Bronchial epithelial cell (primary cell): ENCODE measurements at places on chromosomes 12 and 14. TPM values are rescaled to one million over a fixed set of nuclear protein-coding genes. Genes with fewer than 3 reads are reported as not detected.

GRCh38 chr14:73027984-73028383, 1.1 kb upstream of the ZFYVE1 start:
- DNase-seq: no peak

DNA sequence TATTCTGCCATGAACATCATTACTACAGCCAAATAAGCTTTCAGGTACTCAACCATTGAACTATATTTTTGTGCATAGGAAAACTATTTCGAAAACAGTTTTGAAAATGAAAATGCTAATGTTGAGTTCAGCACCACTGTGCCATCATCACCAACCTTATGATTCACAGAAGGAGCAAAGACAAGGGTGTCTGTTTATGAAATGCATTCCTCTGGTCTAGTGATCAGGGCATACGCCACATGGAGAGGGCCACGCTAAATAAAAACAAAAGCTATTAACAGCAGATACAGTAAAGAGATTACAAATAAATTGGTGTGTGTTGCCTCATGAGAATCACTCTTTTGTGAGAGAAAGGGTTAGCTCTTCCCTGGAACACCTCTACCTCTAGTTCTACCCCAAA, 43.2 kb upstream of the BMAL2 start:
- no peak for DNase-seq

GRCh38 chr14:49623941-49624839, 3.6 kb downstream of the MGAT2 start:
- DNase-seq: peak; percentile 83

- DNase-seq: peak; percentile 87
Observed at GRCh38 chr12:100229876-100230275, 29.3 kb downstream of the ACTR6 start.

DNA sequence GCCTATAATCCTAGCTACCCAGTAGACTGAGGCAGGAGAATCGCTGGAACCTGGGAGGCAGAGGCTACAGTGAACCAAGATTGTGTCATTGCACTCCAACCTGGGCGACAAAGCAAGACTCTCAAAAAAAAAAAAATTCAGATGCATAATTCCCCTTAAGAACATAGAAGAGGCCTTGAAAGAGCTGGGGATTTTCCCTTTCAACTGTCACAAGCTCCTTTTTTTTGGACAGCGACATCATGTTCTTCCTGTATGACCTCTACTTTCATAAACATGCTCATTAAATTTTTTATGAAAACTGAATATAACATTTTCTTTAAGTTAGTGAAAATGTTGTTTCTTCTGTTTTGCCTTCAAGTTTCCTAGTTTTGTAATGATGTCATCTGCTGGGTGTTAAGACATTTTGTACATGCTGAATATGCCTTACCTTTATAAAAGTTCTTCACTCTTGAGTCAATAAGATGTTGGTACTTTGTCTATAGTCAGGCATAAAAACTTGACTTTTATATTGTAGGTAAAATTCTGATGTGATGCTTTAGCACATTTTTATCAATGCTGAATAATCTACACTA, 76.0 kb downstream of the PTHLH start:
- DNase-seq: no peak

DNA sequence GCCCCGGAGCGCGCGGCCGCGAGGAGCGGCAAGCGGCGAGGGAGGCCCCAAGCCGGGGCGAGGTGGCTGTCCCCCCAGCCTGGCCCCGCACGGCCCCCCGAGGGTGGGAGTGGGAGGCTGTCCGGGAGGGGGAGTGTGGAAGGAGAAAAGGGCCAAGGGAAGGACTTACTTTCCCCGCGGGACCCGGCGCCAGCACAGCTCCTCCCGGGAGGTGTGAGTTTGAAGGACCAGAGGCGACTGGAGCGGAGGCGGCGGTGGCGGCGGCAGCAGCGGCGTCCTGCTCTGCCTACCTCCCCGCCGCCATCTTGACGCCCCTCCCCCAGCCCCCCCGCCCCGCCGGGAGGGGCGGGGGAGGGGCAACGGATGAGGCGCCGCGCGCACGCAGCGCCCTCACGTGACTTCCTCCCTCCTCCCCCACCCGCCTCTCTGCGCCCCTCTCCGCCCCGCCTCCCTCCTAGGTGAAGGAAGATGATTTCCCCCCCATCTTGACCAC, at the start of gene SBNO1:
SBNO1 (minus strand) TSS at position 316 of the 493 bp plus-strand sequence. CDS start 14,406 bp downstream, outside the sequence.
- no peak for DNase-seq

DNA sequence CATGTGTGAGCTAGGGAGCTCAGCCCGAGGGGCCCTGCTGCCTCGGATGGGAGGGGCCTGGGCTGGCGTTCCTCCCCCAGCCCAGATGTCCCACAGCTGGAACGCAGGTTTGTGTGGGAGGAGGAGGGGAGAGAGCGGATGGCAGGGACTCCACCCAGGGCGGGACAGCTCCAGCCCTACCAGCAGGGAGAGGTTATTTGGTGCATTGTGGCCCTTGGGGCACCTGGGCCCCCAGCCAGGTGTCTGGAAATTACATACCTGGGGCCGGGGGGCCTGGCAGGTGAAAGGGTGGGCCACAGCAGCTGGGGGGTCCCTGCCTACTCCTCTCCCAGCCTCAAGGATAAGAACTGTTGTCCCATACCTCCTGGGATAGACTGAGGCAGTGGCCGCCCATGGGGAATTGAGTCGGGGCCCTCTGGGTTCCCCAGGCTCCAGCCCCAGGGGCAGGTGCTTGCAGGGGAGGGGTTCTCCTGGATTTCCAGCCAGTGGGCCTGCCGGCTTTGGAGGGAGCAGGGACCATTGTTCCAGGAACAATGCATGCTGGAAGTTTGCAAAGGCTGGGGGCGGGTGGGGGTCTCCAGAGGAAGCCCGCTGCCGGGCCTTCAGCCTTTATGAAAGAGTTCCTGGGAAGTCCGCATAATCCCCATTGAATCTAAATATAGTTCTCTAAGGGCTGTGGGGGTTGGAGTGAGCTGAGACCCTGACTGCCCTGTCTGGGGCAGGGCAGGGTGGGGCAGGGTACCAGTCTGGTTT, 1.2 kb downstream of the KIF26A start:
- no peak for DNase-seq

DNA sequence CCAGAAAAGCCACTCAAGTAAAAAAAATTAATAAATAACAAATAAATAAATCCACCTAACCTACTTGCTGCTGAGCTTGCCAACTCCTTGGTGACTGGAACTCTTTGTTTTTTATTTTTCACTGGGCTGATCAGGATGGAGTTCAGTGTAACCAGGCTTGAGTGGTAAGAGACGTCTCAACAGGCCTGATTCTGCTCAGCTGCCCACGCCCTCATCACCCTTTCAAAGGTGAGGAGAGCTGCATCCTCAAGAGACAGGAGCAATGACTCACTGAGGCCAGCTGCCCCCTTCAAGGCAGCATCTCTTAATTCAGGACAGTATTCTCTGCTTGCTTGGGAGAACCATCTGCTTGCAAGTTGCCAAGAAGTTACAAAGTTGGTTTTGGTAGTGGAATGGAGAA, 111.9 kb upstream of the CPM start:
- peak; percentile 83 for DNase-seq

DNA sequence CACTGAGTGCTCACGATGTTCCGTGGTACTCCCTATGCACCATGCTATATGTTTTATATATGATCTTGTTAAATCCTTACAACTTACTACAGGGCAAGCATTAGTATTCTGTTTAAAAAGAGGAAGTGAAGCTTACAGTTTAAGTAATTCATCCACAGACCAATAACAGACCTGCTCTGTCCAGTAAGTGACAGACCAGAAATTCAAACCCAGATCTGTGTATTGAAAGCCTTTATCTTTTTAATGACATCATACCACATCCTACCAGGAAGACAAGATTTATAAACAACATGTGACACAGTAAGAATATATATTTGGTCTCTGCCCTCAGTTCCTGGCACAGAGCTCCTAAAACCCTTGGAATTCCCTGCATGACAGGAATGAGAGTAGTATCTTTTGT, 206.5 kb downstream of the STXBP6 start:
- no peak for DNase-seq

GRCh38 chr12:106855221-106855758, 80.8 kb downstream of the RIC8B start:
- no peak for DNase-seq

- no peak for DNase-seq
Observed at GRCh38 chr12:76863837-76864236, 15.0 kb downstream of the CSRP2 start.

GRCh38 chr12:15526033-15526432, 203.7 kb downstream of the PTPRO start:
- DNase-seq: peak; percentile 70

DNA sequence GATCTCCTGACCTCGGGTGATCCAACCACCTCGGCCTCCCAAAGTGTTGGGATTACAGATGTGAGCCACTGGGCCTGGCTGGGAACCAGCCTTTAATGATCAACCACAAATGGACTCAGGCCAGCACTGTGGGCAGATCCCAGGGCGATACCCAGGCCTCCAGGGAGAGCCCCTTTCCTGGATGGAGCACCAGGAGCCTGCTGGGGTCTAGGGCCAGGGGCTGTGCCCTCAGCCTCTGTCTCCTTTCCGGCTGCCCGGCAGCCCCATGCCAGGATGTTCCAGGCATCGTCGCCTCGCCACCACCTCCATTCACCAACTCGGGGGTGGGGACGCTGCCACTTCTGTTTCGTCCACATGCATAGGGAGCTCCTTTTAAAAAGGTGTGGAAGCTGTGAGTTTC, 2.3 kb downstream of the ADGRD1 start:
- DNase-seq: no peak

GRCh38 chr12:77946541-77947061, 115.9 kb downstream of the NAV3 start:
- peak; percentile 63 for DNase-seq

- no peak for DNase-seq
Observed at GRCh38 chr14:74469548-74470518, 23.3 kb downstream of the NPC2 start.

DNA sequence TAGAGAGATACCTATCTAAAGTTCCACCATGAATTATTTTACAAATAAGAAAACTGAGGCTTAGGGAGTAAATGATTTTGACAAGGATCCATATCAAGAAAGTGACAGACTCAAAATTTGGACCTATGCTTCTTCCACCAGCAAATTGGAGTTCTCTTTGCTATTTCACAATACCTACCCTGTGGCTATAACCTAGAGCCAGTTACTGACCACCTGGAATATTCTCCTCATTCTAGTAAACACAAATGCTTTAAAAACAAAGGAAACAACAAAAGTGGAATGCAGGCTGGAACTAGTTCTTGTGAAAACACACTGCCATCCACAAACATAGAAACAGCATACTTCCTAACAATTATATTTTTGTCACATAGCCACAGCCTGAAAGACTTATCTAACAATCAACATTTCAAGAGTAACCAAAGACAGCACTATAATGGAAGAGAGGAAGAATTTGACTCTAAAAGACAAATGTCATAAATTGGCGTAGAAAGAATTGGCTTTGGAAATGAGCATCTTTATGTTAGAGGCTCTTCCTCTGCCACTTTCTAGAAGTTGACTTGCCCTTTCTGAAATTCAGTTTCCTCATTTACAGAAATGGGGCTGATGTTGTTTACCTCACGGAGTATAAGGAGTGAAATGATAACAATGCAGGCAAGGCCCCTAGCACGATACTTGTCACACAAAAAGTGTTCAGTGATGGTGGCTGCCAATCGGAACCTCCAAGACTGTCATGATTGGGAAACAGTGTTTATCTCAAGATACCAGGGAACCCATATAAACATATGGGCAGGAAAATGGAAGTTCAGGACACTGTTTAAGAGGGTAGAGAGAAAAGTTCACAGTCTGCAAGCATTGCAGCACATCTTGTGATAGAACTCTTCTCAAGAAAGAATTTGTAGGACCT, 138.6 kb upstream of the LGR5 start:
- DNase-seq: no peak

DNA sequence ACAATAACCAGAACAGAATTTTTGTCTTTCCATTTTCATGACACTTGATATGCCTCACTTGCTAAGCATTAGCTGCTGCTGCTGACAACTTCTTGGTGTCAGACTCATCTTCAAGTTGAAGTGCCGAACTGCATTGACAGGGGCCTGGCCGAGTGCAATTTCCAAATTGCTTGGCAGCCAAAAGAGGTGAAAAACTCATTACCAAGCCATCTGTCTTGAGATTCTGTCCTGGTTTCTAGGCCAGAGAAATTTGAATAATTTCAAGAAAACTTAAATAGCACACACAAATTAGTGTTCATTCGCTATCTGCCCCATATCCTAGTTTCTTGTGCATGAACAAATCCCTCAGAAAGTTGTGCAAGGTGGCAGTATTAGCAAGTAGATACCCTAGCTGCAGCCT, 165.3 kb upstream of the RASSF8 start:
- DNase-seq: no peak

DNA sequence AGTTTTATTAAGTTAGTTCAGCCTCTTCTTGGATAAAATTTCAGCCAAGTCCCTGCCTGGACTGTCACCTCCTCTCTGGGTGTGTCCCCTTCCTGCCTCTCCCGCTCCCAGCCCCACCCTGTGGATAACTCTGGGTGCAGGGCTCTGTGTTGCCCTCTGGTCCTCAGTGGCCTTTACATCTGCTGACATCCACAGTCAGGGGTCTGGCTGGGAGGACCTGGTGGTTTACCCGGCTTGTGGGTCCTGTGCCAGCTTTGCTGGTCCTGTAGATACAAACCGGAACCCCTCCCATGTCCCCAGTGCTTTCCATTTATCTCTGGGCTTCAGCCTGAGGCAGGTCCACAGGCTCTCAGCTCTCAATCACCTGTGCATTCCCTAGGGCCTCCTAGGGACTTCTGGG, 28.9 kb upstream of the PLEKHG3 start:
- DNase-seq: no peak

- DNase-seq: no peak
Observed at GRCh38 chr14:99718811-99719192, 34.7 kb downstream of the CYP46A1 start.

- DNase-seq: no peak
Observed at GRCh38 chr14:102450206-102451063, 59.1 kb downstream of the ANKRD9 start.

GRCh38 chr14:53368066-53368465, 214.9 kb upstream of the DDHD1 start:
- DNase-seq: no peak

GRCh38 chr12:53482626-53483168, 16.6 kb downstream of the MAP3K12 start:
- DNase-seq: no peak

- no peak for DNase-seq
Observed at GRCh38 chr12:116739381-116739887, 1.3 kb downstream of the RNFT2 start.

GRCh38 chr14:74647678-74648461, 35.8 kb upstream of the LTBP2 start:
- DNase-seq: peak; percentile 73

Gene IL23A
- 0.13 TPM in 1 of 2 replicates, not detected in the other for total RNA-seq

Gene NOVA1
- total RNA-seq: under 0.01 TPM in 1 of 2 replicates, not detected in the other

Gene CD163L1
- total RNA-seq: not detected in 2 replicates

Gene RHEBL1
- total RNA-seq: 0.26 and 0.53 TPM in 2 replicates

Gene YLPM1
- 17.4 and 19.6 TPM in 2 replicates for total RNA-seq

Gene WSCD2
- not detected in 2 replicates for total RNA-seq

Gene TGM1
- 88.7 and 382 TPM in 2 replicates for total RNA-seq

Gene MARCHF9
- total RNA-seq: 6.3 and 8.1 TPM in 2 replicates

Gene RD3L
- not detected in 2 replicates for total RNA-seq

Gene GPR135
- 0.26 and 0.64 TPM in 2 replicates for total RNA-seq

Gene INHBC
- total RNA-seq: not detected in 2 replicates

Gene DTX3
- 1.5 and 3.7 TPM in 2 replicates for total RNA-seq

Gene SLC22A17
- total RNA-seq: 0.79 and 0.90 TPM in 2 replicates

Gene CARMIL3
- total RNA-seq: 0.13 TPM in 1 of 2 replicates, not detected in the other

Gene C14orf132
- total RNA-seq: 0.64 and 1.1 TPM in 2 replicates
